ENCODE measurements at places on chromosomes 12 and 14. TPM values are rescaled to one million over a fixed set of nuclear protein-coding genes. Genes with fewer than 3 reads are reported as not detected.

NXPH4 gene
- polyA plus RNA-seq: 41.8 TPM

CLECL1 gene
- polyA plus RNA-seq: not detected

SRRM4 gene
- 10.0 TPM for polyA plus RNA-seq

HPD gene
- polyA plus RNA-seq: 0.31 TPM

KRT85 gene
- polyA plus RNA-seq: not detected

IL31 gene
- not detected for polyA plus RNA-seq

AQP2 gene
- not detected for polyA plus RNA-seq

CYP46A1 gene
- 31.8 TPM for polyA plus RNA-seq

PRICKLE1 gene
- 2.9 TPM for polyA plus RNA-seq

TMTC1 gene
- 5.4 TPM for polyA plus RNA-seq

B3GNT4 gene
- polyA plus RNA-seq: 1.3 TPM

HCAR1 gene
- 1.2 TPM for polyA plus RNA-seq

SOCS4 gene
- 3.2 TPM for polyA plus RNA-seq

LAG3 gene
- polyA plus RNA-seq: 0.81 TPM

IFT81 gene
- 8.7 TPM for polyA plus RNA-seq

RNASE12 gene
- not detected for polyA plus RNA-seq

C12orf60 gene
- polyA plus RNA-seq: 5.4 TPM

PTPRQ gene
- polyA plus RNA-seq: not detected

NPAS3 gene
- 5.1 TPM for polyA plus RNA-seq

ESPL1 gene
- polyA plus RNA-seq: 11.8 TPM

YARS2 gene
- 8.6 TPM for polyA plus RNA-seq

CLEC2A gene
- polyA plus RNA-seq: not detected

TMEM253 gene
- 0.29 TPM for polyA plus RNA-seq

DLK1 gene
- 233 TPM for polyA plus RNA-seq

PNP gene
- 48.6 TPM for polyA plus RNA-seq

FAM216A gene
- polyA plus RNA-seq: 9.4 TPM

GPR137C gene
- 5.4 TPM for polyA plus RNA-seq

LRCOL1 gene
- 0.46 TPM for polyA plus RNA-seq

BCL2L14 gene
- polyA plus RNA-seq: not detected

OR6C2 gene
- not detected for polyA plus RNA-seq

BDKRB2 gene
- polyA plus RNA-seq: 0.83 TPM

ADCY4 gene
- 1.8 TPM for polyA plus RNA-seq

WNT5B gene
- 4.1 TPM for polyA plus RNA-seq
